ENCODE measurements at places on chromosomes 7 and 10.

DNA sequence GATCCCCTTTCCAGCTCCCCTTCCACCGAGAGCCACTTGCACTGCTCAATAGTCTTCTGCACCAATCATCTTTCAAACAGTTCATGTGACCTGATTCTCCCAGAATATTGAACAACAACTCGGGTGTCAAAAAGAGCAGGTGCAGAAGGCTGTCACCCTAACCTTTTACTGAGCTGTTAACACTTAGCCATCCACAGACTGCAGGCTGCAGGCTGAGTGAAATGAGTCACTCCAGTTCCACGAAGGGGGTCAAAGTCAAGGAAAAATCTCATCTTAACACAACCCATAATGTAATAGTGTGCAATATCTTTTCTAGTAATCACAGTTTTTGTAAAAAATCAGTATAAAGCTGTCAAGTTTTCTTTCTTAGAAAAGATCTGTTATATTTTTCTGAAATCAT lies 63.1 kb downstream of the MTPAP start:
- DNase-seq: no peak

GRCh38 chr7:2876031-2876731 lies 32.1 kb upstream of the GNA12 start:
- no peak for DNase-seq

DNA sequence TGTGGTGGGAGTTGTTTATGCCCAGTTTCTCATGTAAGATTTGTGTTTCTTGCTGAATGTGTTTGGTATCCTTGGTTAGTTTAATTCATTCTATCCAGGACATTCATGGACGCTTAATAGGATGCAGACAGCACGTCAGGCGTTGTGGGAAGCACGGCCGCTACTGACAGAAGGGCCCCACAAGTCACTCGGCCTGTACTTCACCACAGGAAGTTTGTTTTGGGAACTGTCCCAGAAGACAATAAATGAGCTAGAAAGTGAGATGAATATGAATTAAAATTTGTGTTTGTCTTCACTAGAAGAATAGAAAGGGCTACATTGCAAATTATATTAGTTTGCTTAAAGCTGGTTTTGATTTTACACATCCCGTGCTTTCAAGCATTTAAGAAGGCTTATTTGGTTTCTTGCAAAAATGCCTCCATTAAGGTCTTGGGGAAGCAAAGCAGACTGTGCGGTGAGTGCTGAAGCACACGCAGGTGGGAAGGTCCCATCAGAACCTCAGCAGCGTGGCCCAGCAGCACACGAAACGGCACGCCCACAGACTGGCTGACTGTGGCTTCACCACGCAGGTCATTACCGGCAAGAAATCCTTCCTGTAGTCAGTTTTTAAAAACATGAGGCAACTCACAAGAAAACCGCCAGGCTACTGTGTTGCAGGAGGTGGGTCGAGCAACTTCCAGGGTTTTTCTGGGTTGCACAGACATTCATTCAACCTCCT lies 74.1 kb downstream of the VIPR2 start:
- DNase-seq: no peak

- DNase-seq: no peak
Measured at GRCh38 chr10:108653531-108653930, 1269.8 kb downstream of the XPNPEP1 start.

GRCh38 chr10:1123198-1123597 lies 67.0 kb downstream of the WDR37 start:
- DNase-seq: no peak
